ENCODE measurements at places on chromosomes 13 and 19.

- DNase-seq: no peak
Measured at GRCh38 chr13:93915269-93915809, 564.1 kb downstream of the DCT start.

DNA sequence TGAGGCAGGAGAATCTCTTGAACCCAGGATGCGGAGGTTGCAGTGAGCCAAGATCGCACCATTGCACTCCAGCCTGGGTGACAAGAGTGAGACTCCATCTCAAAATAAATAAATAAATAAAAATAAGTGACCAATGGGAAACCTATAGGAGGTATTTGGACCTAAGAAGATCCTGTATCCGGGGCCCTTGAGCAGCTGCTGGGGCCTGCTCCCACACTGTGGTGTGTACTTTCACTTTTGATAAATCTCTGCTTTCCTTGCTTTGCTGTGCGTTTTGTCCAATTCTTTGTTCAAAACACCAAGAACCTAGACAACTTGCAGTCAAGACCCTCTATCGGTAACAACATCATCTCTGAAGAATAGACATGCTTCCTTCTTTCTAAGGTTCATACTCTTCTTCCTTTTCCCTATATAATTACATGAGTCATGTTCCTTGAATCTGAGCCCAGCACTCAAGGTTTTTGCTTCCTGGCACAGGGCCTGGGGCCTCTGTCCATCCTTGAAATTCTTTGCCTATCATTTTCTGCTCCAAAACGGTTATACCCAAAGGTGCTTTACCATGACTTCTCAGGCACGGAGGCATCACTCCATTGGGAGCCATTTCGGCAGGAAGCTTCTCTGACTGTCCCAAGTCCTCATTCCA lies 14.2 kb upstream of the PNMA8C start:
- no peak for DNase-seq

- no peak for DNase-seq
Measured at GRCh38 chr19:56314018-56314380, 640 bp downstream of the ZSCAN5A start.

GRCh38 chr19:54696117-54696548 lies 28.1 kb upstream of the KIR3DL3 start:
- DNase-seq: no peak

DNA sequence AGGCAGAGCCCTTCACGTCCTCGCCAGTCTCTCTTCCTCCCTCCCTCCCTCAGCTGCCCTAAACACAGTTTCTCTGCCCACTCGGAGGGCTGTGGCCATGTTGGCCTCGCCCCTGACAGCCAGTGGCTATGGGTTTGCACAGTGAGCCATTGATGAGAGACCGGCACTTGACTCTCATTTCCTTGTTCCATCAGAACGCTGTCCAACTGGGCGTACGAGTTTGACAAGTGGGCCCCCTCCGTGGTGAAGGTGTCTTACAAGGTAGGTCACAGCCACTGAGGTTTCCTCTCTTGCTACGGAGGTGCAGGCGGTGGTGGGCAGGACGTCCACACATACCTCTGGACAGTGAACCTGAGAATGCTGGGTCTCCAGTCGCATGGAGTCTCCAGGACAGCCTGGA lies 57.9 kb downstream of the SMARCA4 start:
- no peak for DNase-seq

- no peak for DNase-seq
Measured at GRCh38 chr13:99383946-99384345, 76.7 kb upstream of the GPR183 start.

GRCh38 chr13:52845766-52846566 lies 2.5 kb downstream of the PCDH8 start:
- DNase-seq: no peak

DNA sequence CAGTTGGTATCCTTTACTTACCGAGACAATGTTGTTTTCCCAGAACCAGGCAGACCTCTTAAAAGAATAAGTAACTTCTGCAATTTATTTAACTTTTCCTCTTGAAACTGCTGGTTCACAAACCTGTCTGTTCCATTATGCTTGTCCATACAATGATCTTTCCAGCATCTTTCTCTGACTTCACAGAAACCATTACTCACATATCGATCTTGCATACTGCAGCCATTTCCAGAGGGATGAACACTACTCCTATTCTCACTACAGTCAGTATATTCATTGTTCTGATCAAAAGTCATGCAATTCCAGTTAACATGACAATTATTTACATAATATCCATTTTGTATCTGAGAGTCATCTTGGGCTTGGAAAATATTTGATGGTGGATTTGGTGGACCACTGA lies 2.8 kb downstream of the N4BP2L2 start:
- no peak for DNase-seq

DNA sequence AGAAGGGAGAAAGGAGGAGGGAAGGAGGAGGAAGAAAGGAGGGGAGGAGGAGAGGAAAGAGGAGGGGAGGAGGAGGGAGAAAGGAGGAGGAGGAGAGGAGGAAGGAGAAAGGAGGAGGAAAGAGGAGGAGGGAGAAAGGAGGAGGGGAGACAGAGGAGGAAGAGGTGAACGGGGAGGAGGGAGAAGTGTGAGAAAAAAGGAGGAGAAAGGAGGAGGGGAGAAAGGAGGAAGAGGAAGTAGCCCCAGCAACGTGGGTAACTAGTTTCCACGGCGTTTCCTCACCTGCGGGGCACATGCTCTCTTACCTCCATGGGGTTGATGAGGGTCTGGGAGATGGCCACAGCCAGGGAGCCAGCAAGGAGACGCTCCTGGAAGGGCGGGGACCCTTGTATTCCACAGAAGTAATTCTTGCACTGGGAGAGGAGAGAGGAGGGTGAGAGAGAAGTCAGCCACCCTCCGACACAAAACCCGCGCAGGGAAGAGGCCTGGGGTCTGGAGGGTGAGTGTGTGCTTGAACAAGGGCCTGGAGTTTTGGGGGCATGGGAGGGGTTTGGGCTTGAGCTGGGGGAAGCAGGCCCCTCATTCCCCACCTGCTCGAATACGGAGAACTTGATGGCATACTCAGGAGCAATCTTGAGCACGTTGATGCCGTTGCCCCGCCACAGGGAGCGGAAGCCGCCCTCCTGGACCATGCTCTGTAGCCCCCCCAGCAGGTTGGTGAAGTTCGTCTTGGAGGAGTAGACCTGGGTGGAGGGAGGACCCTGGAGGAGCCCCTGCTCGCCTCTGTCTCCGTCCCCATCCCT lies 3.9 kb downstream of the SLC25A41 start:
- DNase-seq: no peak

DNA sequence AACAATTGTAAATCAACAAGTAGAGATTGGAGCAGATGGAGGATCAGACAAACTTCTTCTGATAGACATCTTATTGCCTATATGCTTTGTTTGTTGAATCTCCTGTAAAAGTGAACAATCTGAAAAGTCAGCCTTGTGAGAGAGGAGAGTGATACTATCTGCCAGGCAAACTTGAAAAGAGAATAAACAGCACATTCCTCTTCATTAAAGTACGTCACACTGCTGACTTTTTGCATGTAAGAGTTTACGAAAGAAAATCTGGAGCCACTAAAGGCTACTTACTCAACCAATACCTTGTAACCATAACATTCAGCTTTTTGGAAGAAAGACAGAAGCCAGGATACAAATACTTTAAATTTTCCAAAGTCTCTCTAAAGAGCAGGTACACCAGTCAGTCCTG lies 42.5 kb downstream of the EDNRB start:
- DNase-seq: no peak

- no peak for DNase-seq
Measured at GRCh38 chr13:26222520-26223046, 469 bp upstream of the RNF6 start.

- DNase-seq: no peak
Measured at GRCh38 chr19:34596115-34596514, 80.8 kb downstream of the SCGB2B2 start.

DNA sequence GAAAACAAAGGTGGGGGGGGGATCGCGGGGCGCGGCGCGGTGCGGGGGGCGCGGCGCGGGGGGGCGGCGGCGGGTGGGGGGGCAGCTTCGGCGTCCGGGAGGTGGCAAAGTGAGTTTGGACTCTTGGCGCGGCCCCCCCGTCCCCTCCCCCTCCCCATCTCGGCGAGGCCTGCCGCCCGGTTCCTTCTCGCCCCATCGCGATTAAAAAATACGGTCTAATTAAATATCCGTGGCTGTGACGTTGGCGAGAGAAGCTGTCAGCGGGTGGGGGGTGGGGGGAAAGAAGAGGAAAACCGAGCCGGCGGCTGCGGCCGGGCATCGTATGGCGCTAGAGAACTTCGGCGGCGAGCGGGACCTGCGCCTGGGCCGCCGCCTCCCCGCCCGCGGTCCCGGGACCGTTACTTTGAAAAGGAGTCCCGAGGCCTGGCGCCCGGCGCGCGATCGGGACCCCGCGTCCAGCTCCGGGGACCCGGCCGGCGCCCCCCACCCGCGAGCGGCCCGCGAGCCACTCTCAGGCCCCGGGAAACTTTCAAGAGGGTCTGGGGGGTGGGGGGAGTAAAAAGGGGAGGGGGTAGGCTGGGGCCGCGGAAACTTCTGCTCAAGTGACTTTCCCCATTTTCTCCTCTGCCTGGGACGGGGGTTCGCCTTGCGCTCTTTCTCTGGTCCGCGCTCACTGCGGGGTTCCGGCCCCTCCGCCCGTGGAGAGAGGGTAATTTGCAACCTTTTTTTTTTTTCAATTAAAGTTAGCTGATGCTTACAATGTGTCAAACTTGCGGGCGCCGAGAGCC lies 146.3 kb upstream of the ZNF536 start:
- DNase-seq: no peak

DNA sequence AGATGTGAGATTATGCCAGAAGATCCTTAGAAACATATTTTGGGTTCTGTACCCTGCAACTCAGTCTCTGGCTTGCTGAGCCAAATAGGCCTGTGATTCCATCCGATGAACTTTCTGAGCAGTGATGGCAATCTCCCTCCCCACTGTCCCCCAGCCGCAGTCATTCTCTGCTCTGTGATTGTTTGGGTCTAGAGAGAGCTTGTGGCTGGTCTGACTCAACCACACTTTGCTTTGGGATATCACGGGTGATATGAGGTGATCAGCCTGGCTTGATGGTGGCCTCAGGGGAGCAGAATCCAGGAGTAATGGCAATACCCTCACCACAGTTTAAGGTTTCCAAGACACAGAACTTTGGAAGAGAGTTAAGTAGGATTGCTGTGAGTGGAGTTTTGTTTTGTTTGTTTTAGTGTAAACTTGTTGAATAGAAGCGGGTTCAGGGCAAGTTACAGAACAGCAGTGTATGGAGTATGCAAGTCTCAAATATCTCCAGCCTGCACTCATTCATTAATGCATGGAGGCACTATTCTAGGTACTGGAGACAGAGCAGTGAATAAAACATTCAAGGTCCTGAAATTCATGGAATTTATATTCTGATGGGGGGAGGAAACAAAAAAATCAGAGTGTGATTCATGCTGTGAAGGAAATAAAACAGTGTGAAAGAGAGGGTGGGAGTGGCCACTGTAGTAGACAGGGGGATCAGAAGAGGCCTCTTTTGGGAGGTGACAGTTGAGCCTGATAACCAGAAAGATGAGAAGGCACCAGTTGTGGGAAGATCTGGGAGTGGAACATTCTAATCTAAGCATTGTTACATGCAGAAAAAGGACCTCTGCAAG lies 5.3 kb downstream of the SAMD4B start:
- no peak for DNase-seq

DNA sequence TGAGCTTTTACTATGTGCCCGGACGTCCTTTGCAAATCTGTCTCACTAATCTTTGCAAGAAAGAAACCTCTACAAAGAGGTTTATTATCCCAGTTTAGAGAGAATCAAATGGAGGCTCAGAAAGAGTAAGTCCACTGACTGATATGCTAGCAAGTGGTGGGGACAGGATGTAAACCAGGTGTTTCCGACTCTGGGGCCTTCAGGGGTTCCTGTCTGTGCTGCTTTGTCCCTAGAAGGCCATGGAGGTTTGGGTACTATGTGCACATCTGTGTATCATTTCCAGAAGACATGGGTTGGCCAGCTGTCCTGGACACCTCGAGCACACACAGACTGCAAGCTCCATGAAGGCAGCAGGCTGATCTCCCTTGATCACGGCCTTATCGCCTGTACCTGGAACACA lies 1.2 kb upstream of the KPTN start:
- DNase-seq: no peak

DNA sequence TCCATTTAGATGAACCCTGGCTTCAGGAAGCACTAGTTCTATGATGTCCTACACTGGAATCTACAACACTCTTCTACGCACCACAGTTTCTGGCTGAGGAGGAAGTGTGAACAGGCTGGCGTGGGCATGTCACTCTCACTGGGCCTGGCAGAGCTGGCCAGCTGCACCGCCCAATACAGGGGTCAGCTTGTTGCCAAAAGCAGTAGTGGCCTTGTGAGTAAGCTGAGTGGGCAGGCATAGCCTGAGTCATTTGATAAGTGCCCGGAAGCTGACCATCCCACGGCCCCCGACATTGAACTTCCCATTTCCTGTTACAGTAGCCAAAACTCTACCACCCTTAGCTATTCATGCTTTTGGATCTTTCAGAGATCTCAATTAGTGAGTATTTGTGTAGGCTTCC lies 240.9 kb upstream of the SERP2 start:
- DNase-seq: no peak

DNA sequence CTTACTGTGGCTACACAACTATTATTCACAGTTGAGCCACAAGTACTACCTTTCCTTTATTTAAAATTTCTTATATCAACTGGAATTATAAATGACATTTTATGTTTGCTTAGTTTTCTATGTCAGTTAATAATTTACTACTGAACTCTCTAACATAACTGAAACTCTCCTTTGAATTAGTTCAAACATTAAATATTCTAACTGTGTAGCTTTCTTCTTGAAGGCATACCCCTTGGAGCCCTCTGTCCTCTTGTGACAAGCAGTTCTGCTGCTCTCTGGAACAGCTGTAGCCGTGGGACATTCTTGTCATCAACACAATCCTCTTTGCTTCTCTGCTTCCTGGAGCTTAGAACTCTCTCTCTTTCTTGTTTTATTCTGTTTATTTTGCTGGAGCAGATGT lies 244.8 kb downstream of the NHLRC3 start:
- no peak for DNase-seq

DNA sequence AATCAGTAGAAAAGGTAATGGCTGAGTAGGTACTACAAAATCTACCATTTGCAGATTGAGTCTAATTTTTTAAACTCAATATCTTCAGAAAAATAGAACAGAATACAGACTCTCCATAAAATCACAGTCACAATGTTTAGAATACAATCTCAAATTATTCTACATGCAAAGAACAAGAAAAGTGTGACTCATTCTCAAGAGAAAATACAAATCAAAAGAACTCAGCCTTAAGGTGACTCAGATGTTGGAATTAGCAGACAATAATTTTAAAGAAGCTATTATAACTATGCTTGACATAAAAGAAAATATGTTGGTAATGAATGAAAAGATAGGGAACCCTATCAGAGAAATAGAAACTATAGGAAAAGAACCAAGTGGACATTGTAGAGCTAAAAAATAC lies 78.9 kb downstream of the RXFP2 start:
- no peak for DNase-seq

GRCh38 chr19:5042556-5042955 lies 73.6 kb downstream of the KDM4B start:
- no peak for DNase-seq

GRCh38 chr13:28751175-28751960 lies 32.6 kb upstream of the SLC46A3 start:
- DNase-seq: no peak

GRCh38 chr13:44011036-44011435 lies 131.3 kb downstream of the LACC1 start:
- DNase-seq: no peak
